Fibroblast of villous mesenchyme (primary cell): ENCODE measurements at places on chromosomes 1 and 21.

DNA sequence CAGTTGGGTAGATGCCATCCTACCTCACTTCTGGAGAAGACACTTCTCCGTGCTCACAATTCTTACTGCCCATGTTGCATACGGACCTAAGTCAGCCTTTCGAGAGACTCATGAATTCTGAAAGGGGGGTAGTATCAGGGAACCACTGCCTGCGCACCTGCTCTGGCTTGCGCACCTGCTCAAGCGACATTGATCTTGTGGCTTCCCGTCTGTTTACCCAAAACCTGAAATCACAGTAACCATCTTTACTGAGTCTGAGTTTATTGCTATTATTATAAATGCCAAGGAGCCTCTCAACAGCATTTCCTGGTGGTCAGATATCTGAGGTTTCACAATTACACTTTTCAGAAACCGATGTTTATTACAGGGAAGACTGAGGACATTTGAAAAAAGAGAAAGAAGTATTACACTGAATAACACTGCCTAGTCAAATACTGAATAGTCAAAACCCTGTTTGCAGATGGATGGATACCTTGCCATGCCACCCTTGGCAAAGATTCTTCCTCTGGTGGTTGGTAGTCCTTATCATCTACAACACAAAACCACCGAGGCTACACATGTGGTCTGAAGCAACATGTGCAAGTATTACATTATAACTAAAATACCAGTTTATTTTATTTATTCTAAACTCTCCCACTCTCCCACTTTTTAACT lies 208.7 kb downstream of the SIPA1L2 start:
- no peak for DNase-seq

DNA sequence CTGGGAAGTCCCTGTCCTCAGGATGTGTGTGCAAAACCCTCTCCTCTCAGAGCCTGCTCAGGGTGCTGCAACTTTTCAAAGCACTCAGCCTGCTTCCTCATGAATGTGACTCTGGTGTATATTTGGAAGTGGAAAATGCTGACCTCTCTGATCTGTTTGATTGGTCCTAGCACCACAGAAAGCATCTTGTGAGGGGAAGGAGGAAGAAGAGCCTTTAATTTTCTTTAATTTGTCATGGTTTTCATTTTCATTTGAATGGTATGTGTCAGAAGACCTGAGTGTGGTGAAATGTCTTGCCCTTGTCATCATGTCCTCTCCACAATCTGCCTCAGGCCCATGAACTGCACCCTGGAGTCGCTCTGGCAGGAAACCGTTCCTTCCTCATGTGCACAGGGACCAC lies 383.5 kb downstream of the NTNG1 start:
- no peak for DNase-seq

DNA sequence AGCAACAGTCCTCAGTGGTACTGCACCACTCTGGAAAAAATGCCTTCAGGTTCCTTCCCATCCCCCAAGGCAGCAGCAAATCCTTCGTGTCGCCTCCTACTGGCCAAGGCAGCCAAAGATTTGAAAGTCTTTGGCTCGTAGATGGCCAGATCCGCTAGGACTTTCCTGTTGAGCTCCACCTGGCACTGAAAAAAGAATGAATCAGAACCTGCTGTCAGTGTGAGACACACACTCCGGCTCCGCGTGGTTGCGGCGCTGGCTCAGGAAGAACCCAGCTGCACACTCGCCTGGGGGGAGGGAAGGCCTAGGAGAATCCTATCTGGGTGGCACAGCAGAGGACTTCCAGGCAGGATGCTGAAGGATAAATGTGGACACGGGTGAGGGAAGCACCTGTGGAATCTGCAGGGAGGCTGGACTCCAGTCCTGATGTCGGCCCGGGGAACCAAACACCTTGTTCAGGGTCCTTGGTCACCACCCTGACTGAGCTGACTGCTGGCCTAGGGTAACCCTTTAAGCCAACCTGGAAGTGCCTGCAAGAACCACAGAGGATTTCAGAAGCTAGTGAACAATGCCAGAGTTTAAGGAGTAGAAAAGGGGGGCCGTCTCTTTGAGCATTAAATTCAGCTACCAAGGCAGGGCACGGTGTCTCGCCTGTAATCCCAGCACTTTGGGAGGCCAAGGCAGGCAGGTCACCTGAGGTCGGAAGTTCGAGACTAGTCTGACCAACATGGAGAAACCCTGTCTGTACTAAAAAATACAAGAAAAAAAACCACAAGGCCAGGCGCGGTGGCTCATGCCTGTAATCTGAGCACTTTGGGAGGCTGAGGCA lies 3.2 kb upstream of the CCNL2 start:
- peak; percentile 46 for DNase-seq

GRCh38 chr1:40847023-40847745 lies 15.0 kb downstream of the CITED4 start:
- no peak for DNase-seq
